ENCODE measurements at places on chromosomes 4 and X.
A peak's percentile ranks its signal among the peaks of the same experiment; 100 is the strongest.

DNA sequence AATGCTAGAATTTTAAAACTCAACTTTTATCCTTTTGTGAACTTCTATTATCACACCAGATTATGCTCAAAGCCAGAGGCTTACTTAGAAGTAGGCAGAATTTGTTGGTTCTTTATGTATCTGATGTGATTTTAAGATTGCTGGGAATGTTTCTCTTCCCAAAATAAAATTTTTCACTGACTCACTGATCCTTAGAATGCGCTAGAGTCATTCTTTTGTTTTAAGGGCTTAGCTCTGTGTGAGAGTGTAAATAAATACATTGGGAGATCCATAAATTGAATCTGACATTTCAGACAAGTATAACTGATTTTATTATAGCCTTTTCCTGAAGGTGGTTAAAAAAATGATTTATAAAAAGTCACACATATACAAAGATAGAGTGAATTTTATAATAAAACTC, 101.3 kb downstream of the LARP1B start:
- no peak for DNase-seq

- DNase-seq: no peak
Observed at GRCh38 chr4:19429684-19430083, 822.0 kb upstream of the SLIT2 start.

GRCh38 chr4:24241511-24241910, 342.8 kb downstream of the DHX15 start:
- DNase-seq: no peak

GRCh38 chr4:8908206-8908893, 36.7 kb upstream of the HMX1 start:
- no peak for DNase-seq

- no peak for DNase-seq
Observed at GRCh38 chrX:9312922-9313867, 151.7 kb upstream of the TBL1X start.

DNA sequence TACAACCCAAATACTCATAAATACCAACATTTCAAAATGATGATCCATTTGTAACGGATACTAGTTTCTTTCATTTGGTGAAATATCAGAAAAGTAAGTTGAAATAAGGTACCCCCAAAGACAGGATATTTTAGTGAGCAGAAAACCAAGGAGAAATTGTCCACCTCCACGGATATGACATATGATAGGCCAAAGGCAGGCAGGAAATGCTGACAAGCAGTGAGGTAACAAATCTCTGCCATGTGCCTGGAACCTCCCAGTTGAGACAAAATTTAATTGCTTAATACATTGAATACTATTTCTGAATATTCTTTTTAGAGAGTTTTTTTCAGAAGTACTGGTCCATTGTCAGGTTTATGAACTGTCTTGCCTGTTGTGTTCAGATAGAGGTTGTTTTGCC, 118.8 kb downstream of the GATB start:
- no peak for DNase-seq

DNA sequence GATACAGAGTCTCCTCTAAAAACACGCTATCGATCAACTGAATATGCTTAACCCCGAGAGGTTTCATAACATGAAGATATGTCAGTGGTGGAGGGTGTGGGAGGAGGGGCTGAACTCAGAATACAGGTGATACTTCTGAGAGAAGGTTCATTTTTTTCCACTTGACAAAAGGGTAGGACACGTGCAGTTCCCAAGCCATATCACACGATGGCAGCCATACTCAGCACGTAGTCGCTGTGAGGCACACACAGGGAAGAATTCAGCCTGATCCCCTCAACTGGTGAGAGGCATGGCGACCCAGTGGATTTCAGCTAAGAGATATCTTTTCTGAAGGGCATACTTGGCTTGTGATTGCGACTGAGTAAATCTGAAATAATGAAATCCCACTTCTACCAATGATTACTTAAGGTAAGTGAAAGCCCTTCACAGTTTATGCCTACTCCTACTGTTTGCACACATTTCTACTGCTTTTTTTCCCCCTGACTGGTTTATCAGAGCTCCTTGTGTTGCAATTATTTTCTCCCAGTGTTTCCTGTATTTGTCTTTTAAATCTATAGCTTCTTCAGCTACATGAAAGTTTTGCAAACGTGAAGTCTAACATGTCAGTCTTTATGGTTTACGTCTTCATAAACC, 133.1 kb downstream of the CORIN start:
- peak; percentile 52 for DNase-seq

DNA sequence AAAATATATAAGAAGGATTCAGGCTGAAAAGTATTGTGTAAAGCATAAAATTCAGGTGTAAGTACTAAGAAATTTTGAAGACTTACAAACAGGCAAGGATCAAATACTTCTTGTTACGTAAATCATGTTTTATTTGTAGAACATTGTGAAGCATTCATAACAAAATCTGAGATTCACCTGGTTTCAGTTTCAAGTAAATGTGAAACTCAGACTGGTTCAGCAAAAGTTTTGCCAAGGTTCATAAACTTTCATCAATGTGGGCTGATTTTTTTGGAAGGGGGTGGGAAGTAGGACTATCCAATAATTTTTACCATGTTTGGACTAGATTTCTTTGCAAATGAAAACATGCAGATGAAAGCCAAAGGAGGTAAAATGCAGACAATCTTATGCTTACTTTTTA, 527.7 kb downstream of the ANKRD50 start:
- no peak for DNase-seq

DNA sequence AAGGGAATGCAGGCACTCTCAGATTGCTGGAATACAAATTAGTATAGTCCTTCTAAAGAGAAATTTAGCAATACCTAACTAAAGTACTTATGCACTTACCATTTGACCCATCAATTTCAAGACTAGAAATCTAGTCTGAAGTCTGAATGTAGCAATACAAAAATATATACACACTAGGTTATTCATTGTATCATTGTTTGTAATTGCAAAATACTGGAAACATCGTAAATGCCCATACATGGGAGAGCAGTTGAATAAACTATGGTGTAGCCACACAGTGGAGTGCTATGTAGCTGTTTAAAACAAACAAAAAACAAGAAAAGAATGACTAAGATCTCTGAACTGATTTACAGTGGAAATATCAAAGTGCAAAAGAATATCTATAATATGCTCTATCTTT, 346.4 kb downstream of the ZNF674 start:
- DNase-seq: no peak

DNA sequence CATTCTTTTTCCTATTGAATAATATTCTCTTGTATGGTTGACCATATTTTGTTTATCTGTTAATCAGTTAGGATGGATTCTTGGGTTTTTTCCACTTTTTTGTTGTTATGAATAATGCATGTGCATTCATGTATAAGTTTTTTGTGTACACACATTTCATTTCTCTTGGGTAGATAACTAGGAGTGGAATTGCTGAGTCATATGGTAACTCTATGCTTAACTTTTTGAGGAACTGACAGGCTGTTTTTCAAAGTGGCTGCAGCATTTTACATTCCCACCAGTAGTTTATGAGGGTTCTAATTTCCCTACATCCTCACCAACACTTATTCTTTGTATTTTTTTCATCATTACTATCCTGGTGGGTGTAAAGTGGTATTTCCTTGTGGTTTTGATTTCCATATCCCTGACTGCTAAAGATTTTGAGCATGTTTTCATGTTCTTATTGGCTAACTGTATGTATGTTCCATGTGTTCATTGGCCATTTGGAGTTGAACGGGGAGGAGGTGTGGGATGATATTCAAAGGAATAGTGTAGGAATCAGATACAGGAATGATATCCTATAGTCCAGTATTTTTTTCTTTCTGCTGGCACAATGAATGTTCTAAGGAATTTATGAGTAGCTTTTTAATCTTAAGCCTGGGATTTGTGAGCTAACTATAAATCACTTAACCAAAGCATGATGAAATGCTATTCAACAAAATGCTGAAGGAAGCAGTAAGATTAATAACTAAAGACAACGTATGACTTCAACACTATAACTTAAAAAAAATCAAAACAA, 114.3 kb downstream of the AMELX start:
- no peak for DNase-seq

DNA sequence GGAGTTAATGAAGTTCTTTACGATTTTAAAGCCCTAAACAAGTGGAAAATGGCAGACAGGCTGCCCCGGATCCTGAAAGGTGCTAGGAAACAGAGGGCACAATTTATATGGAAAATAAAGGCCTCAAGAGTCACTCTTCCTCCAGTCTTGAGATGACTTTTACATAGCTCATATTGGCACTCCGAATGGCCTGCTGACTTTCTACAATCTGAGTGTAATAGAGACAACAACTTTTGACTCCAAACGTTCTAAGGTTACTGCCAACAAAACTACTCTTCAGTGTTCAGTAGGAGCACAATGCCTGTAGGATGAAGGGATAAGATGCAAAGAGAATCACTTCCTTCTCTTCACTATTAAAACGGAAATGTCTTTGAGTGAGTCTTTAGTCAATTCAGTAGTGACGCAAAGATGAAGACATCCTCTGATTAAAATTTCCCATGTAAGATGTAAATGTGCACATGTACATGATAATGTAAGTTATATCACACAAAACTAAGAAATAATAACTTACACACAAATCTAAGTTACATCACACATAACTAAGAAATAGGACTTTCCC, 40.5 kb downstream of the VEGFC start:
- peak; percentile 28 for DNase-seq

- DNase-seq: peak; percentile 10
Observed at GRCh38 chrX:125295337-125295736, 24.3 kb upstream of the TEX13C start.

- no peak for DNase-seq
Observed at GRCh38 chr4:71807469-71807868, 23.6 kb upstream of the GC start.

GRCh38 chr4:116501954-116502353, 583.4 kb downstream of the TRAM1L1 start:
- no peak for DNase-seq

GRCh38 chr4:75584067-75584466, 28.2 kb downstream of the ODAPH start:
- no peak for DNase-seq

GRCh38 chrX:9788911-9789310, 2.7 kb downstream of the SHROOM2 start:
- peak; percentile 5 for DNase-seq

DNA sequence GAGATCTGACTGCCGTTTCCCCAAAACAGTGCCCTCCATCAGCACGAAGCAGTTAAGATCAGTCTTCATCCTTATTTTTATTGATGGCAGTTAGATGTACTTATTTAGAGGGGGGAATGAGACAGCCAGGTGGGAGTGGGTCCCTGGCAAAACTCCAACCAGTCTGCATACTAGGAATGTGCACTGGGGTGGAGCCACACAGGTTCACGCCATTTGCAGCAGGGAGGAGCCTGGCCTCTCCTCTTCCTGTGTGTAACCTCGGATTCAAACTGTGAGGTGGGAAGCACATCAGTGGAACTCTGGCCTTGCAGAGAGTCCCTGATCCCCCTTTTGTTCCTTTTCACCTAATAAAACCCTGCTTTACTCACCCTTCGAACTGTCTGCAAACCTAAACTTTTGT, 987.7 kb upstream of the GRIA3 start:
- no peak for DNase-seq

DNA sequence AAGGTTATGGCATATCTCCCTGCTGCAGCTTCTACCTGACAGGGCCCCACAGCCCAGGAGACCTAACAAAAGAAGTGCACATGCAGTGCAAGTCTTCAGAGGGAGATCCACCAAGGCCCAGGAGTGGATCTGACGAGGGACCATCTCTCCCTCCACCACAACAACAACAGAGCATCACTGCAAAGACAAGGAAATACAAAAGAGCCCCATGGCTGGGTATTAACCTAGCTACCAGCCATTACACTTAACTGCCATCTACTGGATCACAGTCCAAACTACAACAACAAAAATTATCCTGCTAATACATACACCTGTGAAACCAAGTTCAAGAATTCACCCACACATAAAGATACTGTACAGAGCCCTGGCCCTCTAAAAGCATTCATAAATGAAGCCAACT, 280.2 kb upstream of the SLC7A11 start:
- peak; percentile 56 for DNase-seq

- DNase-seq: no peak
Observed at GRCh38 chr4:40122941-40123340, 66.3 kb downstream of the N4BP2 start.

DNA sequence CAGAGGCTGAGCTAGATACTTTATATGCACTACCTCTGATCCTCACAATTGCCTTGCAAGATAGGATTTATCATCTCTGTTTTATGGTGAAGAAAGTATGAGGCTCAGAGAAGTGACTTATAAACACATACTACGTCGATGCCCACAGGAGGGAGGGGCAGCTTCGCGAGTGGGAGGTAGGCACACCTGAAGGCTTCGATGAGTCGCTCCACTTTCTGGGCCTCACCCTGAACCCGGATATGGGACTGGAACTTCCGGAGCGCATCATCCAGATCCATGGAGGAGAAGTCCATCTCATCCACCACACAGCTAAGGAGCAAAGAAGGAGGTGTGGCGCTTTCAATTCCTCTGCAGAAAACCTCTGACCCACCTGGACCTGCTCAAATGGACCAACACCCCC, 22.9 kb upstream of the KDM5C start:
- no peak for DNase-seq

GRCh38 chr4:54877006-54877405, 219.2 kb downstream of the KIT start:
- DNase-seq: peak; percentile 52

- peak; percentile 18 for DNase-seq
Observed at GRCh38 chrX:139692506-139692849, 15.5 kb downstream of the MCF2 start.

GRCh38 chr4:5204781-5205180, 153.5 kb downstream of the STK32B start:
- peak; percentile 37 for DNase-seq

GRCh38 chr4:146247356-146247755, 33.0 kb downstream of the REELD1 start:
- DNase-seq: peak; percentile 20

- DNase-seq: peak; percentile 77
Observed at GRCh38 chr4:140103676-140104075, 50.3 kb downstream of the MAML3 start.

DNA sequence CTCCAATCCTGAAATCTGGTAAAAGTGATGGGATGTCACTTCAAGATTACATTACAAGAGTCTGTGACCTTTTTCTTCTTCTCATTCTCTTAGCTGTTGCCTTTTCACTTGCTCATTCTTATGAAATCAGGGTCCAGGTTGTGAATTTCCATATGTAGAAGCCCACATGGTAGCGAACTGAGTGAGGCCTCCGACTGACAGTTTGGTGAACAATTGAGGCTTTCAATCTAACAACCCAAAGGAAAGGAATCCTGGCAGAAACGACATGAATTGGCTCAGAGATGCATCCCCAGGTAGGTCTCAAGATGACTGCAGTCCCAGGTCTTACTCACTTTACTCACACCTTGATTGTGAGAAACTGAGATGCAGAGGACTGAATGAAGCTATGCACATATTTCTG, 203.4 kb upstream of the FAT4 start:
- DNase-seq: no peak
